ENCODE measurements at places on chromosomes 16 and 17.
A peak's percentile ranks its signal among the peaks of the same experiment; 100 is the strongest.

DNA sequence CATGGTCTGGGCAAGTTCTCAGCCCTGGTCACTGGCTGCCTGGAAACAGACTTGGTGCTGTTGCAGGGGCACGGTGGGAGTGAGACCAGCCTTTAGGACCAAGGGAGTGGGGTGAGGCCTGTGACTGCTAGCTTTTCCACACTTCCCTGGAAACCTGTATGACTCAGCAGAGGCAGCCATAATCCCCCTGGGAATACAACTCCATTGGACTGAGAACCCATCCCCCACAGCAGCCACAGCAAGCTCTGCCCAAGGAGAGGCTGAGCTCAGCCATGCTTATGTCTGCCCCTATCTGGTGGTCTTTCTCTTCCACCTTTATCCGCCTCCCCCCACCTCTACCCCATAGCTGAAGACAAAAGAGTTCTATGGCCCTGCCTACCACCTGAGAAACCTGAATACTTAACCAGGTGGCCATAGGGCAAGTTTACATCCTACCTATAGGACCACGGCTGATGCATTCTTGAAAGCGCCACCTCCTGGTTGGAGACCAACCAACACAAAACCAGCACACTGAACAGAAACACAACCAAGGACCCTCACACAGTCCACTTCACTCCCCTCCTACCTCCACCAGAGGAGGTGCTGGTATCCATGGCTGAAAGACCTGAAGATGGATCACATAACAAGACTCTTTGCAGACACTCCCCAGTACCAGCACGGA, 816.2 kb upstream of the SOX9 start:
- DNase-seq, result no peak

- no peak for DNase-seq
These were observed 124.9 kb downstream of the ABCA8 start for GRCh38 chr17:68830313-68830712.

DNA sequence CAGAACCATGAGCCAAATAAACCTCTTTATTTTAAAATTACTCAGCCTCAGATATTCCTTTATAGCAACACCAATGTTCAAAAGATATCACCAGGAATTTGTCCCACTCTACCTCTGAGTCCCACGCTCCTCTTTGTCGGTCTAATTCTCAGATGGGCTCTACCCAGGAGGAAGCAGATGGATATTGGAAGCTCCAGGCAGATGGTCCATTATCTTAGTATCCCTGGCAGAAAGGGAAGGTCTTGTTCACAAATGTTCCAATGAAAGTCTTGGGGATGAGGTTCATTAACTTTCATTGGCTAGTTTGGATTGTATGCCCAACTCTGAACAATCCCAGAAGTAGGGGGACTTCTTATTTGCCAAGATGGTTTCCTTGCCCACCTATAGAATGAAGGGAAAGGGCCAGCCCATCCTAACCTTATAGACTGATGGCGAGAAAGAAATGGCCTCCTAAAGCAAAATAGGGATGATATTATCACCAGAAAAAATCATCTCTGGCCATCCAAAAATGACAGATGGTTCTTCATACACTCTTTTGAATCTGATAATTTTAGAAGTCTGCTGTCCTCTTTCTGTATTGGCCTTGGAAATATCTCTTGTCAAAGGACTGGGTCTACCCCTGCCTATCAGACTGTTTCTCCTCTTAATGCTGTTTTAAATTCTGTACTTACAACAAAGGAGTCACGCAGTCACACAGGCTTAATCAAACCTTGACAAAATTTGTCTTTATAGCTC, 21.3 kb upstream of the ELAC2 start:
- DNase-seq, result no peak

GRCh38 chr16:12804395-12804794, 708 bp upstream of the CPPED1 start:
- DNase-seq, result no peak

DNA sequence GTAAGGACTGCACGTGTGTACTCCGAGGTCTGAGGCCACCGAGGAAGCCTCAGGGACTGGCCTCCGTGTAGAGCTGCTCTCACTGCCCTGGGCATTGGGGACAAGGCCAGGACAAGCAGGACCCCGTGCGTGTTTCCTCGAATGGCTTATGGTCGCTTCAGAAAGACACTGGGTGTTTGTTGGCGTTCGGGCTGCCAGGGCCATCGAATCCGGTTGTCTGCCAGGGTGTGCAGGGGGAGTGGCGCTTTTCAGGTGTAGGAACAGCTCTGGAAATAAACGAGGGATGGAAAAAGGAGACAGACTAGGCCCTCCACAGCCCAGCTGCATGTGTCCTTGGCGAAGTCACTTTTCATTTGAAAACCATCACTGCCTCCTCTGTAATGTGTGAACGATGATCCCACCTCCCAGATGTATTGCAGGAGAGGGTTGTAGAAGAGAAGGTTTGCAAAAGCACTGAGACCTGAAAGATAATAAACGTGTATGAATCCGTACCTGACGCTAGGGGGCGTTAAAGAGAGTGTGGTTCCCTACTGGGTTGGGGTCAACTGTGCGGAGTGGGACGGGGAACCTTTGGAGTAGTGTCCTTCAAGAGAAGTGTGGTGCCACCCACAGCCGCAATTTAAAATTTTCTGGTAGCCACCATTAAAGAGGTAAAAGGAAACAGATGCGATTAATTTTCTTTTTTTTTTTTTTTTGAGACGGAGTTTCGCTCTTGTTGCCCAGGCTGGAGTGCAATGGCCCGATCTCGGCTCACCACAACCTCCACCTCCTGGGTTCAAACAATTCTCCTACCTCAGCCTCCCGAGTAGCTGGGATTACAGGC, 2.1 kb upstream of the ZSCAN10 start:
- no peak for DNase-seq

DNA sequence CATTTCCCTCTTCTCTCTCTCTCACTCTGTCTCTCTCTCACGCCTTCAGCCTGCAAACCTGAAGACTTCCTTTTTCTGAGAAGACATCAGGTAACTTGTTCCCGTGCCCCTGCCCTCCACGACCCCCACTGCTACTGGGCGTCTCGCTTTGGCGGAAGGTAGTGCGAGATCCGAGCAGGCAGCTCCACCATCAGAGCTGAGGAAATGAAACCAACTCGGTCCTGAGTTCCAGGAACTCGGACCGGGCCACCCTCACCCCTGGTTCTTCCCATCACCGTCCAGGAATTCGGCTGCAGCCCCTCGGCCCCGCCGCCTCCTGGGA, 585 bp downstream of the MLKL start:
- DNase-seq, result no peak

DNA sequence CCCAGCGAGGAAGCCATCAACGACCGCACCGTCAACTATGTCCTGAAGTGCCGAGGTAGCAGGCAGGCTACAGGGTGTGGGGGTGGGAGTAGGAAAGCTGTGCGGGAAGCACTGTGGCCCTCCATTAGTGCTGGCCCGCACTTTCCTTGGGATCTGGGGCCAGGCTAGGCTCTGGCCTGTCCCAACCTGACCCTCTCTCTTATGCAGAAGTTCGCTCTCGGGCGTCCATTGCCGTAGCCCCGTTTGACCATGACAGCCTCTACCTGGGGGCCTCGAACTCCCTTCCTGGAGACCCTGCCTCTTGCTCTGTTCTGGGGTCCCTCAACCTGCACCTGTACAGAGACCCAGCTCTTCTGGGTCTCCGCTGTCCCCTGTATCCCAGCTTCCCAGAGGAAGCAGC, 8.6 kb downstream of the PLEKHG4 start:
- DNase-seq, result no peak

DNA sequence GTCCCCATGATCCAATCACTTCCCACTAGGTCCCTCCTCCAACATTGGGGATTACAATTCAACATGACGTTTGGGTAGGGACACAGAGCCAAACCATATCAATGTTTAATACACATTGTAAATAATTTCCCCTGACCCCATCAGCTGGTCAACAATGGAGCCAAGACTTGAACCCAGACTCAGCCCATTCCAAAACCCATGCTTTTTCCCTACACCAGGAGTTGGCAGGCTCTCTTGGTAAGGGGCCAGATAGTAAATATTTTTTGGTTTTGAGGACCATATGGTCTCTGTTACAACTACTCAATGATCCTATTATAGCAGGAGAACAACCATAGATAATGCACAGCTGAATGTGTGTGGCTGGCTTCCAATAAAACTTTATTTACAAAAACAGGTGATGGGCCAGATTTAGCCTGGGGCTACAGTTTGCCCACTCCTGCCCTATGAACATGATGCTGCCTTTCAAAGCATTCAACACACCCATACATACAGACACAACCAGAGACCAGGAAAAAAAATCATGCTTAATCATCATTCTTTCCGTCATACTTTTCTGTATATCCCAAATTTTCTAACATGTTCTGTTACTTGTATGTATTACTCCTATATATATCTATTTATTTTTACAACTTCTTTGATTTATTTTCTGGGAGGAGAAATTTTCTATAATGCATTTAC, 22.1 kb upstream of the MSI2 start:
- DNase-seq, result no peak

GRCh38 chr16:57060323-57061083, 31.9 kb upstream of the CPNE2 start:
- no peak for DNase-seq

DNA sequence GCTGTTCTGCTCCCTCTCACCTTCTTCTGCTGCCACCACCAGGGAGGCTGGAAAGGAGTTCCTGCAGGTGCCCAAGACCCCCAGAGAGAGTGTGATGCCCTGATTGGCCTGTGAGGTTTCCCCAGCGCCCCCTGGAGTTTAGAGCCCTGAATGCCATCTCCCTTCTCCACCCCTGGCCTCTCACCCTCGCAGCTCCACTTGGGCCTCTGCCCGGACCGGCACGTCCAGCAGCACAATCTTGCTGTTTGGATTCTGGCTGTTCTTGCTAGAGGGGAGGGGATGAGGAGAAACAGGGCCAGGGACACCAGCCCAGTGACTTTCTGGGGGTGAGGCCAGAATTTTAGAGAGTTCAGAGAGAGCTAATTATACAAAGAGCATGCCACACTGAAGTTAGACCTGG, 12.5 kb upstream of the FAM171A2 start:
- DNase-seq, result no peak

DNA sequence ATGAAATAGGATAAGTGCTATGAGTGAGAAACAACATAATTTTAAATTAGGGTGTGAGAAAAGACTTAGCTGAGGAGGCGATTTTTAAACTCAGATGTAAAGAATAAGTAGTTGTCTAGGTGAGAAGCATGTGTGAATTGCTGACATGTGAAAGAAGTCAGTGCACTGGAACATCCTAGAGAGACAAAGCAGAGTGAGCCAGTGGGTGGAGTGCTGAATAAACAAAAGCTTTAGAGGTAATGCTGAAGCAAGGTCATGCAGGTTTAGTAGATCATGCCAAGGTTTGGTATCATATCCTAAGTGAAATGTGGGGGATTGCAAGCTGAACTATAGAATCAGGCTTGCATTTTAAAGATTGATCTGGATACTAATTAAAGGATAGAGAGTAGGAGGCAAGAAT, 89.4 kb downstream of the KIF2B start:
- DNase-seq, result no peak

DNA sequence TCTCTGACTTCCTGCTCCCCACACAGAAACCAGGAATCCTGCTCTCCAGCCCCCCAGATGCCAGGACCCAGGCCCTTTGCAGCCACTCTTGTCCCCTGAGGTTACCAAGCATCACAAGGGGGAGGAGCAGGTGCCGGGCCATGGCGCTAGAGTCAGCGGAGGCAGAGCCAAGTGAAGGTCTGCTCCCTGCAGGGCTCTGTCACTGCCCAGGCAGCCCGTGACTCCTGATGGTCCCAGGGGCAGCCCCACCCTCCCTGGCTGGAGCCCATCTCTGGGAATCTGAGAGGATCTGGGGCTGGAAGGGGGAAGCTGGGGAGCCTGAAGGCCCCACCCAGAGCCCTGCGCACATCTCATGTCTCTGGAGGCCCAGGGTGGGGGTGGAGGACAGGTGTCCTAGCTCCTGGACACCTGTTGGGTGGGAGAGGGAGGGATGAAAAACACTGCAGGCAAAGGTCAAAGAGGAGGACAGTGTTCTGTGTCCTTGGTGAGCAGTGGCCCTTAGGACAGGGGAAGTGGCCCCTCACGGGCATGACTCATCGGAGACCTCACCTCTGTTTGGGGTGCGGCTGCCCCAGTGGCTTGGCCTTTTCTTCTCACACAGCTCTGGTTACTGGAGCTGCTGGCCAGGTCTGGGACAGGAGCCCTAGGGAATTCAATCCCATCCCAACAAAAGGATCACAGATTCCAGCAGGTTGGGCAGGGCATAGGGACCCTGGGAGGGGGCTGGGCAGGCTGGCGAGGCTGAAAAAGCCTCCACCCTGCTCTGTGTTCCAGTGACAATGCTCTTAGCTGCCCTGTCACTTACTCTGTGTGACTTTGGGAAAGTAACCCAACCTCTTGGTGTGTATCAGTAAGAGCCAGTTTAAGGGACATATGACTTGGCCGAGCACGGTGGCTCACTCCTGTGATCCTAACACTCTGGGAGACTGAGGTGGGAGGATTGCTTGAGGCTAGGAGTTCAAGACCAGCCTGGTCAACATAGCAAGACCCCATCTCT, at the start of gene PRSS36:
Gene PRSS36, minus strand, starts transcription at position 173 of the 997 bp plus-strand sequence. Its CDS starts 31 bp downstream, at position 142.
- no peak for DNase-seq

DNA sequence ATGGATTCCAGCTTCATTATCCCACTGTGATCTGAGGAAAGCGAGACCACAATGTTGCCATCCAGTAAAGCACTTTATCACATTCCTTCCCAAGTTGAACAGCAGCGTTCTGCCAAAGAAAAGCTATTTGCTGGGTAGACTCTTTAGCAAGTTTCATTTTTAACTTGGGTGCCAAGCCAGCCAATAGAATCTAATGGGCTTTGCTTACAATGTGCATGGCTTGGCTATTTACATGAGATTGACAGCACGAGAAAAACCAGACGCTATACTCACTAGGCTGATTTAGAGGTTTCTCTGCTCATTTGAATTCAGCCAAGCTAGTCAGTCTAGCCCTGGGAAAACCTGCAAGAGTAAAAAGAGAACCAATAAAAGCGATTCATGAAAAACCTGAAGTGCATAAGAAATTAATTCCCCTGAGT, 108.9 kb downstream of the CDH13 start:
- DNase-seq, result peak; percentile 18

DNA sequence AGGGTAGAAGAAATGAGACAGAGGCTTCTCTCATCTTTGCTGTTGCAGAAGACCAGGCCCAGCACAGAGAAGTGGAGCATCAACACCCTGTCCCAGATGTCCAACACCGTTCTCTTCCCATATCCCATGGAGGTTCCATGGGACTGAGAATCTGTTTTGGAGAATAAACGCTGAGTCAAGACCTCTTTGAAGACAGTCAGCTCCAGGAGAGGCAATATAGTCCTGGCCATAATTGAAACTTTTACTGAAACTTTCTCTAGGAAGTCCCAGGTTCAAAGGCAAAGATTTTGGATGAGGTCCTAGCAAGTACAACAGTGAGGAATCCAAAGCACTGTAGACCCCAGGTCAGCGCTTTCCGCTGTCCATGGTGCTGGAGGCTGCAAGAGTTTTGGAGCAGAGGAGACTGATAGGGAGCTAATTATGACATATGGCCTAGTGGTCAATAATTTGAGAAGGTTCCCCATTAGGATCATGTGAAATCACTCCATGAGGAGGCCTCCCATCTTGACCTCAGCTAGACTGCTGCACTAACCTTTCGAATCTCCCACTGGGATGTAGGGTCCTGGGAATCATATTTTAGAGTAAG, 36.0 kb downstream of the OSBPL7 start:
- DNase-seq, result no peak
